Esophagus mucosa (tissue), 1 donor: ENCODE measurements at places on chromosomes 3 and 15.

GRCh38 chr15:41558400-41559238, at the start of gene TYRO3:
TYRO3 (plus strand) TSS chr15:41559212; CDS start chr15:41559258, 46 bp downstream.
- ATAC-seq = peak; percentile 48

DNA sequence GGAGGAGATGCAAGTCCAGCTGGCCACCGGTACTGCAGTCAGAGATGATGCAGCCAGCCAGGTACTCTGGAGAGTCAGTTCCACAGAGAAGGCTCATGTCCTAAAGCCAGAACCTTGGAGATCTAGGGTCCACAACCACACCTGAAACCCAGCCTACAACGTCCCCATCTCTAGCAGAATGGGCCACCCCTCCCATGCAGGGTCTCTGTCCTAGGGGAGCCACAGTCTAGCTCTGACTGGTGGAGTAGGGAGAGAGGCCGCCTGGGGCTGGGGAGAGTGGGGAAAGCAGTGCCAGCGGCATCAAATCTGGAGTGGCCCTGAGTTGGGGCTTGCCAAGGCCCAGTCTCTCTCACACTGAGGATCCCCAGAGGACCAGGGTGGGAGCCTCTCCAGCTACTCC, 43.5 kb downstream of the PTH1R start:
- ATAC-seq = no peak

GRCh38 chr3:52429779-52430415, 15.0 kb downstream of the SEMA3G start:
- ATAC-seq = no peak

- no peak for ATAC-seq
Observed at GRCh38 chr3:9225268-9225667, 24.2 kb downstream of the SRGAP3 start.

- ATAC-seq = no peak
Observed at GRCh38 chr3:50347187-50347813, 1.8 kb upstream of the ZMYND10 start.
